Left cardiac atrium (tissue), 4 donors: ENCODE measurements at places on chromosomes 3 and 15. TPM values are rescaled to one million over a fixed set of nuclear protein-coding genes. Genes with fewer than 3 reads are reported as not detected.

- no peak for DNase-seq
Measured at GRCh38 chr15:75314552-75315290, 21.1 kb upstream of the COMMD4 start.

- DNase-seq = no peak
Measured at GRCh38 chr3:7484636-7485035, 623.7 kb downstream of the GRM7 start.

DNA sequence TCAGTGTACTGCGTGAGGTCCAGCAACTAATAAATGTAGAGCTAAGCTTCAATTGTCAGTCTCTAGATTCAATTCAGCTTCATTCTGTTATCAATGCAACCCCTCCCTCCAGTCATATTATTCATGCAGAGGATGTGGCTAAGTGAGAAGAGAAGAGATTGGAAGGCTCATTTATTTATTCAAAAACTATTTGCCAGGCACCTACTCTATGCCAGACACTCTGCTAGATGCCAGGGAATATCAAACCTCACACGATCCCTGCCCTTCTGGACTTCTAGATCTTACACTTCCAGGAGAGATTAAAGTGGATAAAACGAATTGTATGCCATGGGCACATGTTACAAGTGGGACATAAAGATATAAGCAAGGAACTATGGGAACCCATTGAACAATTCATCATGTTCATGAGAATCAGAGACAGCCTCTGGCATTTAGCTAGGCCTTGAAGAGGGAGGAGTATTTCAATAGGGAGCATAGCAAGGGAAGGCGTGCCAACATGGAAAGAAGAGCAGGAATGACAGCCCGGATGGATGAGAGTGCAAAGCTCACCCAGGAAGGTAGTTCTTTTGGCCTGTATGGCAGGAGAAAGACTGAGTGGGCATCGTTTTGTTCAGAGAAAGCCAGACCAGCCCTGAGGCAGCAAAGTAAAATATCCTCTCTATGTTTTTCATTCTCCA lies 75.4 kb downstream of the FGF12 start:
- no peak for DNase-seq

Gene ZBTB20
- total RNA-seq = 59.5 TPM

Gene THRB
- total RNA-seq = 15.4 TPM

DNA sequence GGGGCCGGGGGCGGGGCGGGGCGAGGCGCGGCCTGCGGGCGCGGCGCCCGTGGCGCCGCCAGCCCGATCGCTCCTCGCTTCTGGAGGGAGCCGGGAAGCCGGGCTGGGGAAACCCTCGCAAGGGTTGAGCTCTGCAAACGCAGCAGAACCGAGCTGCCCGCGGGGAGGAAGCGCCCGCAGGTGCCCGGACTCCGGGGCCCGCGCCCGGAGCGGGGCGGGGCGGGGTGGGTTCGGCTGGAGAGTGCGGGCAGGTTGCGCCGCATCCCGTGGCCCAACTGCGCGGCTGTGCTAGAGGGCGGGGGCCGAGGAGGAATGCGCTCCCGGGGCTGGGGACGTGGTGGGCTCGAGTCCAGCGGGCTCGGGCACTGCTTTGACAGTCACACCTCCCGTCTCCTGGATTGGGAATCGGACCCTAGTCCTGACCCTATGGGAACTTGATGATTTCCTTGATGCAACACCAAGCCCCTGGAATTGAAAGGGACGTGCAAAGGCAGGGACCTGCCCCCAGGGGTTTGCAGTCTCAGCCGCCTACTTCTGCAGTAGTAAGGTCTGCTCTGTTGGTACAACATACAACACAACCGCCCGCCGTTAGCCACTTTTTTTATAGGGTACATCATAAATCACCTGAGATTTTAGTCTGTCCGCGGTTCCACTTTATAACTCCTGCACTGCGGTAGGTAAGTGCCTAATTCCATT lies 34.3 kb downstream of the ZBTB38 start:
- DNase-seq = peak; percentile 77

GRCh38 chr3:3127432-3128010 lies 781 bp downstream of the TRNT1 start:
- DNase-seq = no peak
